ENCODE measurements at places on chromosomes 4 and X. TPM values are rescaled to one million over a fixed set of nuclear protein-coding genes. Genes with fewer than 3 reads are reported as not detected.

- no peak for DNase-seq
Measured at GRCh38 chr4:185936650-185937376, 124.8 kb upstream of the SORBS2 start.

- DNase-seq = no peak
Measured at GRCh38 chrX:86946569-86946968, 571.0 kb upstream of the KLHL4 start.

GRCh38 chrX:17591741-17592110 is 145.6 kb upstream of the SCML1 start:
- DNase-seq = no peak

BEX4 gene
- 37.3 TPM for total RNA-seq

DNA sequence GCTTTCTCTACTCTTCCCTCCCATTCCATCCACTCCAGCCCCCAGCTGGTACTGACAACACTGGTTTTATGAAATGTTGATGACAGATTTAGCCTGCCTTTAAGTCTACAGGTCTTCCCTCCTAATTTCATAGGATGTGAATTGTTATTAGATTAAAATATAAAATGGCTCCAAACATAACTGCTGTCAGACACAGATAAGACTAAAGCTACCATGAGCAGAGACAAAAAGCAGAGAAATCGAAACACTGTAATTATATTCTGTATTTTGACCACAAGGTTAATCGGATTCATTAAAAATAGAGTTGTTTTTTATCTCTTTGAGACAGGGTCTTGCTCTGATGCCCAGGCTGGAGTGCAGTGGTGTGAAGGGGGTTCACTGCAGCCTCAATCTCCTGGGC is 28.3 kb downstream of the SEC24D start:
- no peak for DNase-seq

- peak; percentile 25 for DNase-seq
Measured at GRCh38 chr4:7332216-7333023, 102.3 kb downstream of the PSAPL1 start.

PRSS12 gene
- 8.5 TPM for total RNA-seq

DNA sequence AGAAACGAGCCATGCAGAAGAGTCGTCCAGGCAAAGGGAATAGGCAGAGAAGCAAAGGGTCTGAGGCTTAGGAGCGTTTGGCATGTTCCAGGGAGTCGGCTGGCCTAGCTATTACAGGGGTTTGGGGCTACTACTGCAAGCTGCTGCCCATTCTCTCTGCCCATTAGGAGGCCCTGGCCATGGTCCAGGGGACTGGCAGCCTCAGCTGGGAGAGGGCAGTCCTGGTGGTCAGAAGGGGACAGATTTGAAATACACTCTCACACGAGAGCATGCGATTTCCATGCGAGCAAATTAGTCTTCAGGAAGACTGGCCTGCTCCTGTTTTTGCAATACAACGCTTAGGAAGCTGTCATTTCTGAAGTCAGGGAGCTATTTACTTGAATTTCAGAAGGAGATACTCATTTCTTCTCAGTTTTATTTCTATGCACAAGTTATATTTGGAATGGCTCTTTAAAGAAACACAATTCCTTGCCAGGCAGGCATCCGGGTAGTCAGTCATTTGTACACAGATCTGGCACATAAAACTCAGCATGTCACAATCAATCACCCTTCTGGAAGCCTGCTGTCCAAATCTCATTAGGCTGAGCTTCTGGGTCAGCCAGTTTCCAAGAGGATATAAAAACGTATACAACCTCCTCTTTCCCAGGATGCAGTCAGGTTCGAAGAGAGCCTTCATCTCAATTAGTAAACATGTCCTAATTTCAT is 27.0 kb downstream of the PROM1 start:
- no peak for DNase-seq

- no peak for DNase-seq
Measured at GRCh38 chr4:73600954-73601353, 19.3 kb downstream of the RASSF6 start.

DNA sequence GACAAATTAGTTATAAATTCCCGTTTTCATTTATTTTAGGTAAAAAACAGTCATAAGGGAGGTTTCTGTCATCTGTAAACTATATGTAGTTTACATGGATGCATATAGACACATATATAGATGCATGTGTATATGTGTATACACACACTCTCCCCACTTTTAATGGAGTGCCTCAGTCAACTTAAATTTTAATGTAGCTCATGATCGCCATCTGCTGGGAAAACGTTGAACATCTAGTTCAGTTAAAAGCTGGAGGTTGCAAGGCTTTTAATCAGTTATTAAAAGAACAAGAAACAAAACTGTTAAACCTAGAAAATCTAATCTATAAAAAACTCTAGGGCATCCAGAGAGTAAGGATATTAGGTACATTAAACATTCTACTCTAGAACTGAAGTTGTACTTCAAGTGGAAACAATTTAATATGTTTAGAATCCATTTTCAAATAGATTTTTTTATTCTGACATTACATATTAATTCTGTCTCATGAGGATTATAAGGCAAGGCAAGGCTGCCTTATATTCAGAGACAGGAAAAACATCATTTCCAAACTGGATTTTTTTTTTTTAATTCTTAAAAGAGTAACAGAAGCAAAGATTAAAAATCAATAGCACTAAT is 122.6 kb downstream of the SHISA3 start:
- DNase-seq = no peak

TBC1D1 gene
- total RNA-seq = 56.5 TPM

MAGEC1 gene
- not detected for total RNA-seq

NWD2 gene
- not detected for total RNA-seq

ARHGEF6 gene
- 33.7 TPM for total RNA-seq

DNA sequence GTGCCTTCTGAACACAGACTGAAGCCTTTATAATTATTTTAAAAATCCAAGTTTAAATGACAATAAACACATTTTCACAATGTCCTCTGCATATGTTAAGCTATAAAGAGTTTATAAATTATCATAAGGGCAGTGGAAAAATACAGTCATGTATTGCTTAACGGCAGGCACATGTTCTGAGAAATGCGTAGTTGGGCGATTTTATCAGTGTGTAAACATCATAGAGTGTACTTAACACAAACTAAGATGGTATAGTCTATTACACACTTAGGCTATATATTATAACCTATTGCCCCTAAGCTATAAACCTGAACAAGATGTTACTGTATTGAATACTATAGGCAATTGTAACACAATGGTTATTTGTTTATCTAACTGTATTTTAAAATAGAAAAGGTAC is 254.7 kb downstream of the GABRG1 start:
- no peak for DNase-seq

GRCh38 chrX:31837445-31838049 is 765.7 kb upstream of the FTHL17 start:
- no peak for DNase-seq

DNA sequence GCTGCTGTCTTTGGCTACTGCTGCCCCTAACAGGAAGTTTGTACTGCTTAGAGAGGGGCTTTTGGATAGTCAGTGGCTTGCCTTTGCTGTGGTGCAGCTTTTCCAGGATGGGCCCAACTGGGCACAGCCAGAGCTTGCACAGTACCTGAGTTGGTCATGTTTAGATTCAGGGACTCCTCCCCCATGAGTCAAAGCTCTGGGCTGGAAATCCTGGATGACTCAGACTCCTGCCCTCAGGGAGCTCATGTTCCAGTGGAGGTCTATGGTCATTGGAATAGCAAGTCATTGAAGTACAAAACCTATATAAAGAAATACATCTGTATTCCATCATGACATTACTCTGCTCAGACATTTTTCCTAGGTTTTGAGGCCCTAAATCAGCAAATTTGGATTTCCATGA is 66.7 kb upstream of the PJA1 start:
- no peak for DNase-seq

GRCh38 chr4:70392057-70392776 is 5.5 kb upstream of the OPRPN start:
- DNase-seq = no peak

- no peak for DNase-seq
Measured at GRCh38 chr4:1753697-1754311, 32.5 kb downstream of the TACC3 start.

LRCH2 gene
- total RNA-seq = 4.3 TPM

GRCh38 chr4:48777739-48778138 is 2.3 kb downstream of the FRYL start:
- no peak for DNase-seq

DNA sequence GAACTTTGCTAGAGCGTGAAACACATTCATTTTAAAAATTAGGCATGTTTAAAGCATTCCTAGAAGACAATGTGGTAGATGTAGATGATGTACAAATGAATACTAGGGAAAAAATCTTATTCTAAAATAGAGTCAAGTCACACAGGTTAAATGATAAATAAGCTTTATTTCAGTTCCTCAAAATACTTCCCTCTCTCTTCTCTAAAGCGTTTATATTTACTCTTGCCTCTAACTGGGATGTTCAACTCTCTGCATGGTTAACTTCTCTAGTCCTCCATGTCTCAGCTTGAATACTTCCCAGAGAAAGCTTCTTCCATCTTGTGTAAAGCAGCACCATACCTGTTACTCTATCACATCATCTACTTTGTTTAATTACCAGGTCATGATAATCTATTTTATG is 30.9 kb upstream of the GLRA3 start:
- no peak for DNase-seq

CLNK gene
- total RNA-seq = 0.09 TPM

GAGE12J gene
- not detected for total RNA-seq

DNA sequence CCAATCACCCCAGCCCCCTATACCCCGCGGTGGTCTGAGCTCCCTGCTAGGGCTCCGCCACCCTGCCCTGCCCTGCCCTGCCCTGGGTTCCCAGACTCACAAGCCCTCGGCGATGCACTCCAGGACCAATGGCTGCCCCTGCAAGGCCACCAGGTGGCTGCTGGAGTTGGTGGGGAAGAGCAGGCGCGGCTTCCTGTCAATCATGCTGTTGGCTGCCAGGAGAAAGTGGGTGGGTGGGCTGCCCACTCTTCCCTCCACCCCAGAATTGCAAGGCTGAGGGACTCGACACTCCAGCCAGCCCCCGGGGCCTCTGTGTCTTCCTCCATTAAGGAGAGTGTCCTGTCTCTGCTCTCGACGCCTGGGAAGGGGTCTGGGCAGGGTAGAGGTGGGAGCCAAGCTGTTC is 15.7 kb downstream of the L1CAM start:
- DNase-seq = no peak

- no peak for DNase-seq
Measured at GRCh38 chrX:129361576-129361975, 161.7 kb downstream of the SMARCA1 start.

- no peak for DNase-seq
Measured at GRCh38 chr4:168139336-168139735, 47.0 kb downstream of the ANXA10 start.

GRCh38 chr4:120319046-120319767 is 252.6 kb upstream of the MAD2L1 start:
- DNase-seq = no peak

- no peak for DNase-seq
Measured at GRCh38 chr4:158234671-158235070, 24.4 kb downstream of the TMEM144 start.

GRCh38 chrX:130952266-130953043 is 49.4 kb upstream of the ENOX2 start:
- no peak for DNase-seq

DMRTC1 gene
- total RNA-seq = not detected

TRIM61 gene
- total RNA-seq = 0.89 TPM

- DNase-seq = no peak
Measured at GRCh38 chrX:78946178-78946931, 1.2 kb downstream of the P2RY10 start.

DNA sequence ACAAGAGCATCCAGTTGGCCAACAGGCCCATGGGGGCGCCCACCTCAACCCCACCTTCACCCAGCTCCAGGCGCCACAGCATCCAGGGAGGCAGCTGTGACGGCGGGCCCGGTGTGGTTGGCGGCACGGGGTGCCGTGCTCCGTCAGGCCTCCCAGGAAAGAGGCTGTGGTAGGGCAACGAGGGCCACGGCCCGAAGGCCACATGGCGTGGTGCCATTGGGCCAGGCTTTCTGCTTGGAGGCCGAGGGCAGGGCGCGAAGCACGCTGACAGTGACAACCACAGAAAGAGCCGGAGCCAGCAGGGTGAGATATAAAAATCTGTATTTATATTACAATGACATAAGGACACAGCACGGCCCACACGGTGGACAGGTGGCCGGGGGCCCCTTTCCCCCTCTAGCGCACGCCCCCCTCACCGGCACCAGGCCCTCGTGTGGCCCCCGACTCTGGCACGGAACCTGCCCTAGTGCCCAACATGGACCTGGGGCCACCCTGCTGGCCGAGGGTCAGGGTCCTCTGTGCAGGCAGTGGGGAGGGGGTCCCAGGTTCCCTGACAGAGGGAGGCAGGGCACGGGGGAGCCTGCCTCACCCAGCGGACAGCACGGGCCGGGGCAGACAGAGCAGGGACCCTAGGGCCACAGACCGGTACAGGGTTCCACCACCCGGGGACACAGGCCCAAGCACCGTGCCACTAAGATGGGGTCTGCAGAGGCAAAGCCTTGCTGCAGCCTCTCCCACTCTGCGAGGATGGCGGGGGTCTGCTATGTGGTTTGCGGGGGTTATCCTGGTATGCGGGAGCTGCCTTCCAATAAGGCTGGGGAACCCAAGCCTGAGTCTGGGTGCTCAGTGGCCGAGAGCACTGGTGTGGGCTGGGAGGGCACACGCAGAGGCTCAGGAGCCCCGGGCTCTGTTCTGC is 5.5 kb upstream of the HAUS3 start:
- peak; percentile 42 for DNase-seq

GRCh38 chrX:47224266-47224895 is 5.9 kb downstream of the CDK16 start:
- DNase-seq = no peak

DNA sequence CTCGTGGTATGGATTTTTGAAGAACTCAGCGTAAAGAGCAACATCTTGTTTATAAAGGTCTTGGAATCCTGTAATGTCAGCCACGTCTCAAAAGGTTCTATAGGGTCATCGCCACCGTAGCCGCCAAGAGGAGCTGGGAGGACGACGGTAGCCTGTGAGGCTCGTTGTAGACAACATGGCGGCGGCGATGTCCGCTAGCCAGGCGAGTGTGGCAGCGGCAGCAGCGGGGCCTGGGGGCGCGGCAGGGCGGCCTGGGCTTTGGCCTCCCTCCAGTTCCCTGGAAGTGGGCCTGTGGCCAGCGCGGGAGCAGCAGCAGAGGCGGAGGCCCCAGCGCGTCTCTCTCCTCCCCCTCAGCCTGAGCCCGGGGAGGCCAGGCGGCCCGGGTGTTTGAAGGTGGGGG is 143.5 kb upstream of the PBDC1 start:
- DNase-seq = no peak

DNA sequence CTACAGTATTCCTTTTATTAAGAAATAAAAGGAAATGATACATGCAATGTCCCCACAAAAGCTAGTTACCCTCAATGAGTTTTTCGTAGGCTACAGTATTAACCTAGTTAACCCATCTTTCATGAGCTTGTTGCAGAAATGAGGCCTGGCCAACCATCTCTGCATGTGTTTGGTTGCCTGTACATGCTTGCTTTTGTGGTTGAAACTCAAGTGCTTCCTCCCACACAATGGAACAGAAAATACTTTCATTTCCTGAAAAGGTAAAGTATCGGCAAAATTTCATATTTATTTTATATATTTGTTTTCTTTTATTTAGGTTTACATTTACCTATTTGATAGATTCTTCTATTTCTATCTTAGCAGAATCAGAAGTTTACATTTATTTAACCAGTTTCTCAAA is 214.6 kb upstream of the FAM241A start:
- DNase-seq = no peak

GRCh38 chr4:123846092-123846491 is 449.5 kb downstream of the SPRY1 start:
- DNase-seq = no peak

All from lower lobe of right lung (tissue), 2 donors.